CD4-positive, alpha-beta T cell treated with Interleukin-4 for 1 hour (primary cell): ENCODE measurements at places on chromosomes 2 and 18.
A peak's percentile ranks its signal among the peaks of the same experiment; 100 is the strongest.

DNA sequence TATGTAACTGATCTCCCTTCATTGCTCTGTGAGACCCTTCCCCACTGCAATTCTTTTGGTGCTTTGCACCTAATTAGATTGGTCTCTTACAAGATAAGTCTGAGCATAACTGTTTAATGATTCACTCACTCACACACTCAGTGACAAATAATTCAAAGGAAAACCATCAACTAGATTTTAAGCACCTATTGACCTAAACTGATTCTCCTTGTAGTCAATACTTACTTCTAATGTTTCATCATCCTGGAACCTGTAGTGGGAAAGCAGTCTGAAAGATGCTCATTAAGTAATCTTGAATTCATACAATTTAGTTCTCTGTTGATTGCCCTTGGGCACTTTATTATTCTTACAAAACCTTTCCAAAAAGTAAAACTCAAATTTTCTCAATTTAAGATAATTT is 74.3 kb upstream of the COL5A2 start:
- no peak for DNase-seq

GRCh38 chr2:609449-609848 is 67.8 kb downstream of the TMEM18 start:
- DNase-seq = no peak

DNA sequence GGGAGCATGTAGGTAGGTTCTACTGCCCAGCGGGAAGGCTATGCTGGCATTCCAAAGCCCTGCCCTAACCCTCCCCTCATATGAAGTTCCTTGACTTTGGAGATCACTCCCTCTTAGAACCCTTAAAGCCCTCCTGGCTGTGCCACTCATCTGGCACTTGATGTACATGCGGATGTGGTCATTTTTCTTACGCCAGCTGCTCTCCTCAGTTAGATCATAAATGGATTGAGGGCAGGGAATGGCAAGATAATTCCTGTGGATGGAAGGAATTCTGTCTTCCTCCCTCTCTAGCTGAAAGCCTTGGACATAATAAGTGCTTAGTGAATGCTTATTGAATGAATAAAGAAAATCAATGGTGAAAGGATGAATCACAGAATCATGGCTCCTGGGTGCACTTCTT is 51.6 kb downstream of the SLC4A3 start:
- no peak for DNase-seq

DNA sequence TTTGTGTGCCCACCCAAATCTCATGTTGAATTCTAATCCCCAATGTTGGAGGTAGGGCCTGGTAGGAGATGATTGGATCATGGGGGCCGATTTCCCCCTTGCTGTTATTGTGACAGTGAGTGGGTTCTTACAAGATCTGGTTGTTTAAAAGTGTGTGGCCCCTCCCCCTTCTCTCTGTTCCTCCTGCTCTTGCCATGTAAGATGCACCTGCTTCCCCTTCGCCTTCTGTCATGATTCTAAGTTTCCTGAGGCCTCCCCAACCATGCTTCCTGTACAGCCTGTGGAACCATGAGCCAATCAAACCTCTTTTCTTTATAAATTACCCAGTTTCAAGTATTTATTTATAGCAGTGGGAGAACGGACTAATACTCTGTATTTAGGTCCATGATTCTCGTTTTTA is 588.1 kb downstream of the DCDC2C start:
- no peak for DNase-seq

GRCh38 chr2:177740700-177741099 is 331.9 kb downstream of the PDE11A start:
- no peak for DNase-seq

GRCh38 chr2:96951125-96951654 is 35.2 kb downstream of the FAM178B start:
- peak; percentile 80 for DNase-seq

- DNase-seq = no peak
These were observed 2.6 kb upstream of the ACAA2 start for GRCh38 chr18:49815927-49816326.

DNA sequence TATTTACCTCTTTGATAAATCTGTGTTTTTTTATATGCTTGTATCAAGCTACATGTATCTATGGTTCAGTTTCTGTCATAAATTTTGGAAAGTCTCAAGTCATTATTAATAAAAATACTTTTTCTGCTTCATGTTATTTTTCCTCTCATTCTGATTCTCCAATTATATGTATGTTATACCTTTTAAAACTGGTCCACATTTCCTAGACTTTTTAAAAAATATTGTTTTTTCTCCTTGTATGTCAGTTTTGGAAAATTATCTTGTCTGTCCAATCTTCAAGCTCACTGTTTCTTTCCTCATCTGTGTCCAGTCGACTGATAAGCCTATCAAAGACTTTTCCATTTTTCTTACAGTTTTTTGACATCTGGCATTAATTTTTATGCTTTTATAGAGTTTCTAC is 253.4 kb downstream of the ASXL3 start:
- no peak for DNase-seq

- no peak for DNase-seq
These were observed 114.1 kb downstream of the ZBTB7C start for GRCh38 chr18:48294899-48295585.

DNA sequence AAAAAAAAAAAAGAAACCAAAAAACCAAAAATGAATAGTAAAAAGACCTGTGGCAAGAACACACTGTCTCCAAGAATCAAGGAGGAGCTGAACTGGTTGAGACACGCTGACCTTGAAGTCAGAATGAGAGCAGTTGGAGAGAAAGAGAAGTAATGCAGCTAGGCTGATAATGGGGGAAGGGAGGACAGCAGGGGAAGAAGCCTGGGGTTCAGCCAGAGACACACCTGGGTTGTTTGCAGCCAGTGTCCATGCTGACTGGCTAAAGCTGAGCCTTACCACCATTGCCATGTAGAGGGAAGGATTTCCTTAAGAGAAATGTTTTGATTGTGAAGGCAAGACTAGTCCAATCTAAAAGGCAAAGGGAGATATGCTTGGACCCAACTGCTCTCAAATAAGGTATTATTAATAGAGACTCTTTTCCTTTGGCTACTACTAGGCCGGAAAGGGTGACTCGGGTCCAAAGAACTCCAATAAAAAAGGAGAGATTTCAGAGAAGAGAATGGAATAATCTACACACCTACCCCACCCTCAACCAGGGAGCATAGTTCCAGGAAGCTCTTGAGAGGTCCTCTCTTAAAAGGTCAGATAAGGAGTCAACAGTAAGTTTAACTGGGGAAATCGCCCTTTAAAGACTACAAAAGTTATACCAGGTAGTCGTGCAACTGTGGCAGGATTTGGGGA is 25.2 kb upstream of the REL start:
- DNase-seq = no peak

GRCh38 chr18:59052965-59053820 is 86.5 kb upstream of the SEC11C start:
- no peak for DNase-seq

GRCh38 chr18:68017385-68017784 is 500.9 kb upstream of the DSEL start:
- no peak for DNase-seq

DNA sequence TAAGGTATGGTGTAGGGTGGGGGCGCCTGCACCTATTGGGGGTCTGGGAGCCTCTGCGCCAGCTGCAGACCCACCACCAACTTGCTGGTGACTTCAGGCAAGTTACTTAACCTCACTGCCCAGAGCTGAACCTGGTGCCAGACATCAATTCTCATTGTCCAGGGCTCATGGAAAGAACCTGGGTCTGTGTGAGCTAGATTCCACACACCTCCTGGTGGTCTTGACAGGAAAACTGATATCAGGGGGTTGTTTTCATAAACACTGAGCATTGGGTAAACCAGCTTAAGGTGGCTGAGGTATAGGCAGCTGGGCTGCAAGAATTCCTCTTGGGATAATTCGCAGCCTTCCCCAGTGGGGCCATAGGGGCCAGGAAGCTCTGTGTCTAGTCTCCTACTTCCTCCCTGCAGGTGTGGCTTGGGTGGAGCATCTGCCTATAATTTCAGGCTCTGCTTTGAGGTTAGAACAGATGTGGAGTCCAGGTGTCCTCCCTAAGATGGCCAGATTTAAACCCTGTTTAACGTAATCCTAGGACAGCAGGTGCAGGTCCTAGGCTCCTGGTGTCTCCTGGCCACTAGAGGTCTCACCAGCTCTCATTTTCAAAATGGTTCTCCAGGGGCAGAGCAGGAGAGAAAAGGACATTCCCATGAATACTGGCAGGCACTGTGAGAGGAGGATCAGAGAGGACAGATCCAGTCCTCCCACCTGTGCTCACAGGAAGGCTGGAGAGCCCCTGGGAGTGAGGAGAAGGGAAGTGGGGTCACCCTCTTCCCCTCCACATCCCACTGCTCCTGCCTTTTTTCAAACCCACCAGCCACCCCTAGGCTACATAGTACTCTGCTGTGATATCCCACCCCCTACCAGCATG is 100.4 kb upstream of the SMAD2 start:
- DNase-seq = no peak

DNA sequence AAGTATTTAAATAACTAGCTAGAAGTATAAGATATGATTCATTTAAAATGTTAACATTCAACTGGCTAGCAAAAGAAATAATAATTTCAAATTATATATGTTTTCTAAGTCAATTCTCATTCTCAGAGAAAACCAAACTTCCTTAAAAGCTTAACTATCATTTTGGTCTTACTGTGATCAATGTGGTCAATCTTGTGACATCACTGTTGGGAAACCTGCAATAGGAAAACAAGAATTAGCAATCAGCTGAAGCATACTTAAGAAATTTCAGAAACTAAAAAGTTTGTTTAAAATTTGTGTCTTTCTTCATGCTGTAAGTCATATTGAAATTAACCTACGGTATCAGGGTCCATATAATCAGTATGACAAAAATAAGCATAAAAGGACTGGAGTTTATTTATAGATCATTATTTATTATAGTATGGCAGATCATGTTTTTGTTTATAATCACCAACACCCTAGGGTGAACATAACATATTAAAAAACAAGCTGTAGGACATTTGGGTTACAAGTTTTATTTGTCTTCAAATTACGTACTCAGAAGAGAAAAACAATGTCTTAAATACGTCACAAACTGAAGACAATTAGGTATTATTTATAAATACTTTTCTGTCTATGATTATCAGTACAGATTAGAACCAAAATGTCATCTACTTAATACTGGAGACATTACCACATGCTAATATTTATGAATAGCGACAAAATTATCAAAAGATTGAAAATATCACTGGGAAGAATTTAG is 60.5 kb downstream of the BAZ2B start:
- no peak for DNase-seq

GRCh38 chr2:239162141-239162821 is 238.5 kb downstream of the HDAC4 start:
- no peak for DNase-seq

DNA sequence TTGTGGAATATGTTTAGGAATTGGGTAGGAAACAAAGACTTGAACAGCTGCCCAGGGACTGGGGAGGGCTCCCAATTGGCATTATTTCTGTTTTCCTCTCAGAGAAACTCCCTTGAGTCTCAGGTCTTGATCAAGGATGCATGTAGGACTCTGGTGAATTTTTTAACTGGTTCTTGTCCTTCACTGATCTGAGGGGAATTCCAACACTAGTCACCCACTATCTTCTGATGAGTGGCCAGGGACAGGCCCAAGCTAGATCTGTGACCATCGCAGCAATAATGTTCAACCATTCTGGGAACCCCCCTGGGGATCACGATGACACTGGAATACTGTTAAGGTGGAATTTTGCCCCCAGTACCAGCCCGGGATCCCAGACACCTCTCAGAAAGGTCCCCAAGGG is 132.0 kb downstream of the SH3BP4 start:
- DNase-seq = no peak

GRCh38 chr2:219207884-219208740 is 1.5 kb downstream of the ZFAND2B start:
- DNase-seq = no peak

DNA sequence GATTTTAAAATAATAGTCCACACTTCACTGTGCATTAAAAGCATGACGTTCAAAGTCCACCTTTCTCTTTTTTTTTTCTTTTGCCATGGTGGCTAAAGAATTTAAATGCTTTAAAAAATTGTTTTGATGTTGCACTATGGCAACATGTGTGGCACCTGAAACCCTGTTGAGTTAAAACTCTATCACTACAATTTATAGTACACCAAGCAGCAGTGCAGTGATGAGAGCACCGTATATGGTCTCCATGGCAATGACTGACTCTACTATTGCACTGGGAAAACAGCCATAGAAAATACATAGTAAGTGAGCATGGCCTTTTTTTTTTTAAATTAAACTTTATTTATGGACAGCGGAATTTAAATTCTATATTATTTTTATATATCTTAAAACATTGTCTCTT is 298.8 kb downstream of the FIGN start:
- no peak for DNase-seq

DNA sequence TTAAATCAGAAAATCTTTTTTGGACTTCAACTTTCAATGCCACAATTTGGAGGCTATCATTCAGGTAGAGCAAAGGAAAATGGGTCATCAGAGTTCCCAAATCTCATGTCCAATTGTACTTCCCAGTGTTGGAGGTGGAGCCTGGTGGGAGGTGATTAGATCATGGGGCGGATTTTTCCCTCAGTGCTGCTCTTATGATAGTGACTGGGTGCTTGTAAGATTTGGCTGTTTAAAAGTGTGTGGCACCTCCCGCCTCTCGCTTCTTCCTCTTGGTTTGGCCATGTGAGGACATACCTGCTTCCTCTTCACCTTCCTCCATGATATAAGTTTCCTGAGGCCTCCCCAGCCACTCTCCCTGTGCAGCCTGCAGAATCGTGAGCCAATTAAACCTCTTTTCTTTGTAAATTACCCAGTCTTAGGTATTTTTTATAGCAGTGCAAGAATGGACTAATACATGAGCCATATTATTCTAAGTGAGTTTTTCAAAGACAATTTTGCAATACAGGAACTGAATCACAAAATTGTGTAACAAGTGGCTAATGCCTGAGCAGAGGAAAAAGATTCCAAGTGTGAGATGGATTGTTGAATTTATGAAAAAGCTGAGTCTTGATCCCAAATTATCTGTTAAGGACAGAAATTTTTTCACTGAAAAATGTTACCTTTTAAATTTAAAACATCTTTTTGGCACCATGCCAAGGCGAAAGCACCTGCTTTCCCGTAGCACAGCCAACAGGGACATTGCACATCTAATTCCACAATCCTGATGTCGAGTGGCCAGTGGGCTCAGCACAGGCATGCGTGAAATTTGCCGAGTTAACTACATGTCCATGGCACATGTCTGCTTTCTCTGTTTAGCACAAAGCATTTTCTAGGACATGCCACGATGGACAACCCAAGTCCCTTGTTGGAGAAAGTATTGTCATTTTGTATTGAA is 150.9 kb downstream of the COL6A3 start:
- DNase-seq = no peak

GRCh38 chr18:76914314-76914713 is 92.0 kb downstream of the ZNF236 start:
- DNase-seq = no peak

- DNase-seq = no peak
These were observed 103.1 kb upstream of the CXCR4 start for GRCh38 chr2:136221026-136221425.

DNA sequence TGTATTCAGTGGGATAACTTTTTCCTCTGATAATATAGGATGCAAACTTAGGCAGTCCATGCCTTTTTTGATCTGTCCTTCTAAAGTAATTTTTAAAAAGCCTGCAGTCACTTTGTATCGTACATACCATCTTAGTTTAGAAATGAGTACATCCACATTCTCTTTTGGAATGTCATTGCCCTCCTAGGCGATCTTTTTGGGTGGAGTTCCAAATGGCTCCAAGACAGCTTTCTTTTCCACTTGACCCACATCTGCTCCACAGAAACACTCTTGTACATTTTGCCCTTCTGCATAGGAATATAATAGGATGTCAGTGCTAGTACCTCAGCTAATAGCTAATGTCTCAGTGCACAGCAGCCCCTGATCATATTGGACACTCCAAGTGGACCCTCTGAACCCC is 21.8 kb upstream of the HTR2B start:
- no peak for DNase-seq
